ENCODE measurements at places on chromosomes 12 and 14.

GRCh38 chr12:56688846-56689109 is 694 bp upstream of the PTGES3 start:
- no peak for DNase-seq

DNA sequence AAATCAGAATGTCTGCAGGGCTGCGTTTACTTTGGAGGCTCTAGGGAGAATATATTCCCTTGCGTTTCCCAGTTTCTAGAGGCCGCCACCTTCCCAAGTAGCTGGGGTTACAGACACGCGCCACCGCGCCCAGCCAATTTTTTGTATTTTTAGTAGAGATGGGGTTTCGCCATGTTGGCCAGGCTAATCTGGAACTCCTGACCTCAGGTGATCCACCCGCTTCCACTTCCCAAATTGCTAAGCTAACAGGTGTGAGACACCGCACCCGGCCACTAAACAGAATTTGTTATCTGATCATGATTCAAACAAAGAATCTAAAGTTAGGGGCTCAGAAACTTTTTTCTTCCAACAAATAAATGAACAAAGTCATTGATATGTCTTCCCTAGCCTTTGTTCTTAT is 114.6 kb downstream of the PPHLN1 start:
- no peak for DNase-seq

DNA sequence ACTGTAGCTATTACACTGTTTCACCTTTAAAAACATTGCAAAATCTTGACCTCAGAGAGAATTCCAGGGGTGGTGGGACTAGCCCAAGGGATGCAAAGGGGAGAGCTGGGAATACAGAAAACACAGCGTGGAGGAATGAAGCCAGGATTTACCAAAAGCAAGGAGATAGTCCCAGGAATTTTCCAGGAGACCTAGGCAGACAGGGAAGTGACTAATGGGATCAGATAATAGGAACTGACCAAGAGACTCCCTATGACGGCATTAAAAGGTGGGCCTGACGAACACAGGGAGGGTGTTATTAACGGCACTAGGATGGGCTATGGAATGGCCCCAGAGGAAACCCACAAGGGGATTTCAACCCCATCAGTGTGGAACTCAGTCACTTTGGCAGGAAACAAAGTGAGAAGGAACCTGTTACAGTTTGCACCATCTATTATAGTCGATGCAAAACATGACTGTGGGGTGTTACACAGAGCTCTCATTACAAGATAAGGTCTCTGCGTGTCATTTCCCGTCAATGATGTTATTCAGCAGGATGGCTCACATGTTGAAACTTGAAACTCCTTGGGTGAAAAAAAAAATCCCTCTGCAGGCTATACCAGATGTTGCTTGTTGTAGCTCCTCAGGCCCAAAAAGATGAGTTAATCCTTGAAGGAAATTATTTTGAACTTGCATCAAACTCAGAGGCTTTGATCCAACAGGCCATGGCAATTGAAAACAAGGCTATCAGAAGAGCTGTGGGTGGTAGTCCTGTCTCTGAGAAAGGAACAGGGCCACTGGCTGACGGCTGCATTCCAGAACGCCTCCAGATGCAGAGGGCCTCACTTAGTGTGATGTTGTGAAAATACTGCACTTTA is 58.7 kb downstream of the DRAM1 start:
- DNase-seq = no peak

DNA sequence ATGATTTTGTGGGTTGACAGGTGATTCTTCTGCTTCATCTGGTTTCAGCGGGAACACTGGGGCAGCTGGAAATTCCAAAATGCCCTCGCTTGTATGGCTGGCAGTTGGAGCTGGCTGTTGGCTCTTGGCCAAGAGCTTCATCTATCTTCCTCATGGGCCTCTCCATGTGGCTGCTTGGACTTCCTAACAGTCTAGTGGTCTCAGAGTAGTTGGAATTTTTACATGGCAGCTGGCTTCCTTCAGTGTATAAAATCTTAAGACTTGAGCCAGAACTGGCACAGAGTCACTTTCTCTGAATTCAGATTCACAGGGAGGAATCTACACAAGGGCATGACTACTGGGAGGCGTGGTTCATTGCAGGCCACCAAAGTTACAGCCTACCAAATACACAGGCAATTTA is 204.9 kb upstream of the RMST start:
- DNase-seq = no peak

- no peak for DNase-seq
These were observed 2.3 kb downstream of the LRTM2 start for GRCh38 chr12:1822699-1823098.

DNA sequence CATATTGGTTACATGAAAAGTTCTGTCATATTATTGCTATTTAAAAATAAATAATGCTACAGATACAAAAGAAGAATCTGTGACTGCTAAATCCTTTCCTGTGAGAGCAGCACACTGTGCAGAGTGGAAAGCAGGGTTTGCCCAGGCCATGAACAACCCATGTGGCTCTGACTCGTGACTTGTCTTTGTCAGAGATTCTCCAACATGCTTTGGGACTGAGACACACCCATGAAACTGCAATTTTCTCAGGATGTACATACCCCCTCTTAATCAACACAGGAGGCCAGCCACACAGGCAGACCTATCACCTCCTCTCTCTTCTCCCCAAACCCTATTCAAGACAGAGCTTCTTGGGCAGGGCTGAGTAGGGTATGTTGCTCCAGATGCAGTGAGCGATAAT is 96.8 kb upstream of the NTF3 start:
- no peak for DNase-seq

DNA sequence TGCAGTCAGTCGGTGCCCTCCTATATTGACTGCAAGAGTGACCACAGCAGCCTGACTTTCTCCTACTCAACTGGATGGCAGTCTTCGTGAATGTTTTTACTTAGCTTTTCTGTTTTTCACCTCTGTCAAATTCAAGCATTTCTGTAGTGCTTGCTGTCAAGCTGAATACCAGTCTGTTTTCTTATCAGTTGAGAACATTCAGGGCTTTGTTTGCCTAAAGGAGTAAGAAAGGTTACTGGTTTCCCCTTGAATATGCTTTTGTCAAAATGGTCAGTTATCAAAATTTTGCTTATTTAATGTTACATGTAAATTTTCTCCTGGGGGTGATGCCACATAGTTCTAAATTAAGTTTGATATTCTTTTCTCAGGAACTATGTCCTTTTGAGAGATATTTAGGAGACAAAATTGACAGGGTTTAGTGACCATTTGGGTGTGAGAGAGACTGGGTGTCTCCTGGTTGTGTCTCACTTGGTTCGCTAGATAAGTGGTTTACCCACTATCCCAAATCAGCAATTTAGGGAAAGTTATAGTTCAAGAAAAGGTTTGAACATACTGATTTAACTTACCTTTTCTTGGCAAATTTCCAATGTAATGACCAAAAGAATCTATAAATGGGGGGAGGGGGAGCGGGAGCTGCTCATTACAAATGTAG is 366.3 kb downstream of the TMTC2 start:
- DNase-seq = no peak

GRCh38 chr12:45914090-45914489 is 76.3 kb downstream of the SCAF11 start:
- no peak for DNase-seq

DNA sequence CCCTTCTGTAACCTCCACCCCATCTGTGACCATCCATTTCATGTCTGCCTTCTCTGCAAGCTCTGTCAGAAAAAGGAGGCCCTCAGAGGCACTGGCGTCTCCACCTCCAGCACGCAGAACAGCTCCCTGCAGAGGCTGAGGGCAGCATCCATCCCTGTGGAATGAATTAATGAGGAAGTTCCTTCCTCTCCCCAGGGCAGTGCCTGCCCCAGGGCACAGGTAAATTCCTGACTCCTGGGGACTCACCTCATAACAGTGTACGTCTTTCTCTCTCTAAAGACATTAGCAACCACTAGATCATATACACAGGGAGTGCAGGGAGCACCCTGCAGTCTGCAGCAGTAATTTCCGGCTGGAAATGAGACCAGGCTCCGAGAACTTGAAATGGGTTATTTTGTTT is 155.0 kb upstream of the TMEM132C start:
- DNase-seq = no peak

DNA sequence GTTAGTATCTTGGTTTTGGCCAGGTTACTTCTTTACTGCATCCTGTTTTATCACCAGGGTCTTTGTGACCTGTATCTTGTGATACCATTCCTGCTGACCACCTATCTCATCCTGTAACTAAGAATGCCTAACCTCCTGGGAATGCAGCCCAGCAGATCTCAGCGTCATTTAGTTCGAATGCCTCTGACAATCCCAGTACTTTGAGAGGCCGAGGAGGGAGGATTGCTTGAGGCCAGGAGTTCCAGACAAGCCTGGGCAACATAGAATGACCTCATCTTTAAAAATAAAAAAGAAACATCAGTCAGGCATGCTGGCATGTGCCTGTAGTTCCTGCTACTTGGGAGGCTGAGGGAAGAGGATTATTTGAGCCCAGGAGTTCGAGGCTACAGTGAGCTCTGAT is 206.5 kb downstream of the SUDS3 start:
- no peak for DNase-seq

GRCh38 chr14:84532016-84532415 is 997.9 kb upstream of the FLRT2 start:
- no peak for DNase-seq

GRCh38 chr14:32259368-32260013 is 56.4 kb upstream of the RNU6-8 start:
- no peak for DNase-seq

DNA sequence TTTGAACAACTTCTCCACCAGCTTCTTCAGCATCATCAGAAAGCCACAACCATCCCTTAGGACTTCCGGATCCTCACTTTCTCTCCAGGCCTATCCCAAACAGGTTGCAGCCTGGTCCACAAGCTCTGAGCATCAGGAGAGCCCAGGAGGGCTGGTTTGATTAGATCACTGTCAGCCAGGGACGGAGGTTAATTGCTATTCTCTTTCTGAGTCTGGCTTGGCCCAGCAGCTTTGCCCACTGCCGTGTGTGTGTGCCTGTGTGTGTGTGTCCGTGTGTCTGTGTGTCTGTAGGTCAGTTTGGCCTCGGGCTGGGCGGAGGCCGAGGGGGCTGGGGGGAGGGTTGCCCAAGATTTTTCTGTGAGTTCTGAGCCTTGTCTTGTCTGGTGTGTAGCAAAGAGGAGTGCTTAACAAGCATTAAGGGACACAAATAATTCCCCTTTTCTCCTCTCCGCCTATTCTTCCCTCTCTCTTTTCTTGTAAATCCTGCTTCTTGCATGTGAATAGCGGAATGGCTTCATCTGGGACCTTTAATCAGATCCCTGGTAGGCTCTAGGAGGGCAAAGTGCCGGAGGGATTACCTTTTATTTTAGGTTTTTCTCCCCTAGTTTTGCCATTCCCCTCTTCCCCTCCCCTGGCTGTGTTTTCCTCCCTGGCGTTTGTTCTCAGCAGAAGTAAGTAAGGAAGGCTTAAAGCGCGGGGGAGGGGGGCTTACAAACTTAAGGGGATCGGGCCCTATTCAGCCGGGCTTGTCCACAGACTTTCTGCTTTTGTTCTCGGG is 138.2 kb upstream of the LHX5 start:
- no peak for DNase-seq

GRCh38 chr12:46049665-46050064 is 59.3 kb upstream of the SCAF11 start:
- no peak for DNase-seq

DNA sequence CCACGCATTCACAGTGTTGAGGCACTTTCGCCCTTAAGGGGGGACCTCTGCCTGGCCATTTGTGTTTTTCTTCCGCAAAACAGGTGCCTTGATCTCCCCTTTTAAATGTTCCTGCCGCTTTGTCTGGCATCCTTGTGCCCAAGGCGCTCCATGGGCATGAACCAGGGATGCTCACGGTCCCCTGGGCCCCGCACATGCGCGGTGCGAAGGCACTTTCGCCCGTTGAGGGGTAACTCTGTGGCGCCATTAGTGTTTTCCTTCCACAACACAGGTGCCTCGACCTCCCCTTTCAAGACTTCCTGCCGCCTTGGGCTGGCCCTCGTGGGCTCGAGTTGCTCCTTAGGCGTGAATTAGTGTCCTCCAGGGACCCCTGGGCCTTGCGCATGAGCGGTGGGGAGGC is 335.5 kb downstream of the ALG10 start:
- no peak for DNase-seq

DNA sequence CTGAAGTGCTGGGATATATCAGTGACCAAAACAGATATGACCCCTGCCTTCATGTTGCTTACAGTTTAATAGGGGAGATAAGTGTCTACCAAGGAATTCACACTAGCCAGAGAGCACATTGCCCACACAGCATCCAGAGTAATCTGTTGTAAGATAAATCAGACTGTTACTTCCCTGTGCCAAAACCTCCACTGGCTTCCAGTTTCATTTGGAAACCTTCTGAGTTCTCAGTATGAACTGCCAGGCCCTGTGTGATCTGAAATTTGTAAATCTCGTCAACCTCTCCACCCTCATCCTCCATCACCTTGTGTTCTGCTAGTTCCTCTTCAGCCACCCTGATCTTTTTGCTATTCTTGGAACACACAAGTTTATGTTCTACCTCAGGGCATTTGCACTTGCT is 154.7 kb downstream of the ETV6 start:
- no peak for DNase-seq

GRCh38 chr12:31272607-31273225 is 53.2 kb downstream of the SINHCAF start:
- no peak for DNase-seq

DNA sequence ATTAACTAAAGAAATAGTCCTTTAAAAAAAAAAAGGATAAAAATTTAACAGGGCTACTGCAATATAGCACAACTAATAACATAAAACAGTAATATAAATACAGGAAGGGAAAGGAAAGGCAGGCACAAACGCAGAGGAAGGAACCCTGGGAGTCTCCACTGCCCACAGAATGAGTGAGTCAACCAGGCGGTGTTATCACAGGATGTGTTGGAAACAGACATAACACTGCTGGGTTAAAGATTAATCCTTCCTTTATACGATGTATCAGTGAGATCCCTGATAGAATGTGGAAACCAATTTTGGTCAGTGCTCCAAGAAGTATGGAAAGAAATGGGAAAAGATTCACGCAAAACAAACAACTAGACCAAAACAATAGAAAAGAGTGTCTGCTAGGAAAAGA is 47.9 kb downstream of the FGD6 start:
- DNase-seq = no peak

DNA sequence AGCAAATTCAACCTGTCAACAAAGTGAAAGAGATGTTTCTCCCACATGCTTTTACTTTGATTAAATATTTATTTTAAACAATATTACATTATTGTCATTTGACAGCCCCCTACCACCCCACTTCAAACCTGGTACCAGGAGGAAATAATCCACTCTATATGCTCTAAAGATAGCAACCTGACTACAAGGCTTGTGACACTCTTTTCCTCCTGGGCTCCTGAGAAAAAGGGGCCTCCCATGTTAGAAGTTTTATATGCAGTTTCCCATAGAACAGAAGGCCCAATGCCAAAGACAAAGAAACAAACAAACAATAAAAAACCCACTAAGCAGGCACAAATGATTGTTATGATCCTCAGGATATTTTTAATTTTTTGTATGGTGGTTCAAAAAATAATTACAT is 73.6 kb downstream of the RPS29 start:
- DNase-seq = no peak

- DNase-seq = no peak
These were observed 75.7 kb downstream of the SPATS2 start for GRCh38 chr12:49442915-49443314.

DNA sequence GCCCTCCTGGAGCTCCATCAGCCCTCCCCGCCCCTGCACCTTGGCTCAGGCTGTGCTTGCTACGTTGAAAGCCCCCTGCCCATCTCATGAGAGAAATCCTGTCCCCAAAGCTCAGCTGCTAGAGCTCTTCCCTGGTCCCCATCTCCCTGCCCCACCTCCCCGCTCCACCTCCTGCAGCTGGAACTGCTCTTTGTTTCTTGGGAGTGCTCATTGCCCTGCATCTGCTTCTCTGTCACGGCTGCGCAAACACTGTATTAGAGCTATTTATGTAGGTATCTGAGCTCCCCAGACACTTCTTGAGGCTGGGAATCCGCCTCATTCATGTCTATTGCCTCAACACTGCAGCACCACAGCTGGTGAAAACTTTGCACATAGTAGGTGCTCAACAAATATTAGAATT is 32.8 kb upstream of the PRIMA1 start:
- no peak for DNase-seq

Measured in CD4-positive, alpha-beta T cell treated with Interleukin-6 at 100 ng/mL for 8 hours (primary cell).